PC-9 (cell line): ENCODE measurements at places on chromosomes 4 and X.

DNA sequence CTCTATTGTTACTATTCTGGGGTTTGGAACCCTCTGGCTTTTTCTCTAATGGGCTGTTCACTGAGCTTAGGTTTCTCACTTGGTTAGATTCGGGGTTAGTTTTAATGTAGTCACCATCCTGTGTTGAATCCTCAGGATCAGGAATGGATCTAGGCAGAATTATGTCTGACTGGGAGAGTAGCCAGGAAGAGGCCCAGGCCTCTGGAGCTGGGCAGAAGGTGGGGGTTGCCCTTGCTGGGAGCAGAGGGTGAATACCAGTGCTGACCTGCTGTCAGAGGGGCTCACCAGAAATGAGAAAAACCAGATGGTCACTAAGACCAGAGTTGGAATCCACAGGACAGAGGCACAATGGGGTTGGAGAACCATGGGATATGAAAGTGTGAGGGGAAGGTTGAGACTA lies 126.6 kb upstream of the SLC4A4 start:
- DNase-seq, result no peak

GRCh38 chrX:20913760-20914159 lies 460.5 kb upstream of the CNKSR2 start:
- DNase-seq, result no peak

- no peak for DNase-seq
Measured at GRCh38 chrX:107827852-107828251, 2.2 kb downstream of the MID2 start.

- DNase-seq, result peak; percentile 75
Measured at GRCh38 chr4:1870328-1870577, 940 bp upstream of the NSD2 start.

DNA sequence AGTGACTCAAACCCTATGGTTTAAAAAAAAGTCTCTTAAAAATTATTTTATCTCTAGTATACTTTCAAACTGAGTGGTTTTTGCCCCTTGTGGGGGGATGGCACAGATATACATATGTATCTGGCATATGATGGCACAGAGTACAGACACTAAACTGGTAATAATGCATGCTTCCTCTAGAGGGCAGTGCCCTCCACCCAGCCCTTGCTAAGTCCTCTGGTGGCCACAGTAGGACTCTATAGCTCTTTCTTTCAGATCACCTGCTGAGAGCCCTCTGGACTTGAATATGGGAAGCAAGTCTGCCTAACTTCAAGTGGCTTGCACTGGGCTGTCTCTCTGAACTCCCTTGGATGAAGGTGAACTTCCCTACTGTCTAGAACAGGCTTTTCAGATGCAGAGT lies 66.3 kb downstream of the TSPAN7 start:
- DNase-seq, result no peak

- no peak for DNase-seq
Measured at GRCh38 chrX:56569378-56570057, 6.1 kb downstream of the UBQLN2 start.

DNA sequence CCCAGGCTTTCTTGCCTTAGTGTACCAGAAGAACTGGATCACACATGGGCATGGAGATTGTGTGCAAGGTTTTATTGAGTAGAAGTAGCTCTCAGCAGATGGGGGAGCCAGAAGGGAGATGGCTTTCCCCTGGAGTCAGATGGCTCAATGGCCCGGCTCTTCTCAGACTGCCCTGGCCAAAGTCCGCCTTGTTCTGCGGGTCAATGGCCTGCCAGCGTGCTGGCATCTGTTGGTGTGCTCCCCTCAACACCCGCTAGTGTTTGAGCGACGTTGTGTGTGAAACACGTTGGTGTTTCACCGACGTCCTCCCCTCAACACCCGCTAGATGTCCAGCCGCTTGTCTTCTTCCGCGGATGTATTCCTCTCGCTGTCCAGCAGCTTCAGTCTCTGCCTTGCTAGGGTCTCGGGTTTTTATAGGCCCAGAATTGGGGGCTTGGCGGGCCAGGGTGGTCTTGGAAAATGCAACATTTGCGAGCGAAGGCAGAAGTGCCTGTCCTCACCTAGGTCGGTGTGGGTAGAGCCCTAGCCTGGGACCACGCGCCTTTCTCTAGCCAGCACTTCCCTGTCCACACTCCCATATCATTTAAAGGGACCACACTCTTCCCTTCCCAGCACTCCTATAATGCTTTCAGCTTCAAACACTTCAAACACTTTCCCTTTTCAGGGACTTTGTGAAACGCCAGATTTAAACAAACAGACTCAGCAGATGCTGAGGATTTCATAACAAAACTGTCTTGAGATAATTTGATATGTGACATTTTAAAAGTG lies 21.1 kb upstream of the PRKG2 start:
- DNase-seq, result no peak

DNA sequence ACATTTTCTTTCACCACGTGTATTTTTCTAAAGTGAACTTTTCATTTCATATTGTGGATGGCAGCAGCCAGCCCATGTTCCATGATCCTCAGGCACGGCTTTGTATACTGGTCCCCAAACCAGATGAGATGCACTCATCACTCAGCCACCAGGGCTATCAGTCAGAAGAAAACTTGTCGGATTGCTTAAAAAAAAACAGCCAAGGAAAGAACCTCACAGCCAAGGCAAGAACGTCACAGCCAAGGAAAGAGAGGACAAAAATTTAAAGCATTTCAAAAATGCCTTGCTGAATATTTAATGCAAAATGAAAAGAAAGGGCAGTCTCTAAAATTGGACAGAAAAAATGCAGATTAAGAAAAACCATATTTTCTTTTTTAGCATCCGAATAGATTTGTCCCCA lies 333.3 kb downstream of the PDGFC start:
- DNase-seq, result no peak

DNA sequence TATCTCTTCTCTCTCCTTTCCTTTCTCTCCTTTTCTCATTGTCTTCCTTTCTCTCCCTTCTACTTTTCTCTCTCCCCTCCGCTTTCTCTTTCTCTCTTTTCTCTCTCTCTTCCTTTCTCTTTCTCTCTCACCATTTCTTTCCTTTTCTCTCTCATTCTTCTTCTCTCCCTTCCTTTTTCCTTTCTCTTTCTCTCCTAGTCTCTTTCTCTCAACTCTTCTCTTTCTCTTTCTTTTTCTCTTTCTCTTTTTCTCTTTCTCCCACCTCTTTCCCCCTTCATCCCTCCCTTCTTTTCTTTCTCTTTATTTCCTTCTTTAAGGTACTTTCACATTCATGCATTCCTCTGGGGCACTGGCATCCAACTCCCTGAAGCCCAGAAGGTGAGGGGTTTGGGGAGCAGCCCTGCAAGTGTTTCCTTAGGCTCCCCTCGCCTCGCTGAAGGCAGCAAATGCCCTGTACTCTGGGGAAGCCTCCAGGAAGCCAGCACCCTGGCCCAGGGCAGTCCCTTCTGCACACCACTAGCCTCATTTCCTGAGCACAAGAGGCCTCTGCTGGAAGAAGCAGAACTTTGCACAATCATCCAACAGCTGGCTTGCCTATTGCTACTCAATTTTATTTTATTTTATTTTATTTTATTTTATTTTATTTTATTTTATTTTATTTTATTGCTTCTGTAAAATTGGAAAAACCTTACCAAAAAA lies 124.2 kb downstream of the NFKB1 start:
- no peak for DNase-seq

- no peak for DNase-seq
Measured at GRCh38 chr4:183763990-183764754, 105.1 kb downstream of the TRAPPC11 start.

GRCh38 chrX:96907516-96908272 lies 24.0 kb downstream of the RPA4 start:
- no peak for DNase-seq

DNA sequence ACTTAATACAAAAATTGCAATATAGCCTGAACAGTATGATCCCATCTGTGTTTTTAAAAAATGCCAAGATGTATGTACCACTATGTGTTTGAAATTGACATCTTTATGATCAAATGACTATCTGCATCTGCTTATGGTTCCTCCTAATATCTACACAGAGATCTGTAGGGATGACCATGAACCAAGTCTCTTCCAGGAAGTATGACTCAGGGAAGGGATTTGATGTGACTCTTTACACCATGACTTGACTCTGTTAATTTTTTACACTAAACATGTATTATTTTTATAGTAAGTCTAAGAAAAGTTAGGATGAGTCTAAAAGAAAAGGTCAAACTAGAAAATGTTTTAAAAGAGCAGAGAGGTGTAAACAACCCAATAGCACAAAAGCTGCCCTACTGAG lies 164.0 kb downstream of the SH3KBP1 start:
- no peak for DNase-seq

- no peak for DNase-seq
Measured at GRCh38 chrX:127037159-127037558, 217.6 kb downstream of the PRR32 start.

DNA sequence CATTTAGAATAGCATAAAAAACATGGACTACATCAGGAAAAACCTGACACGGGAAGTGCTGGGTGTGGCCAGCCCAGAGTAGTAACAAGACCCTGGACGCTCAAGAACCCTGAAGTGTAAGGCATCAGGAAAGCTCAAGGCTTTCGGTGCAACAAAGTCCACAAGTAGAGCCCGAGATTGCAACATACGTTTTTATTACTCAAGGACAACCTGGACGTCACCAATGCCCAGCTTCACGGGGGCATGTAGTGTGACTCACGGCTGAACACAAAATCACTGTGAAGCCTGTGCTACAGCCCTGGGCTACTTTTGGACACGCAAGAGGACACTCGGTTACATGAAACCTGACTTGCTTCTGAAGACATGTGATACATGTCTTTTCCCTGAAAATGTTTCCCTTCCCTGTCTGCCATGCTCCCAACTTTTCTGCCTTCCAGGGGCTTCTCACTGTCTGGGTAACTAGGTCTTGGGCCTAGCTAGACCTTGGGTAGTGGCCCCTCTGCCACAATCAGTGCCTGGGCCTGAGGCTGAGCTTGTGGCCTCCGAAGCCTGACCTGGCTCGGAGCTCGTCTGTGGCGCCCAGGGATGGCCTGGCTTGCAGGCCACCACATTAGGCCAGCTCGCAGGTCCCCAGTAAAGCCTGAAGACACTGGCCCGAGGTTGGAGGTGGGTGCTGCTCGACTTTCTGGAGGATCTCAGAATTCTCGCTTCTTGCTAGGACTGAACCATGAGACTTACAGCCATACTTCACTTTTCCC lies 9.2 kb downstream of the IRAK1 start:
- no peak for DNase-seq

GRCh38 chr4:155143512-155143911 lies 64.9 kb upstream of the NPY2R start:
- DNase-seq, result no peak

- DNase-seq, result peak; percentile 90
Measured at GRCh38 chrX:57286507-57287251, at the start of gene FAAH2. FAAH2 (plus strand) TSS chrX:57286706; CDS start chrX:57286826, 120 bp downstream.
